ENCODE measurements at places on chromosomes 4 and X.
A peak's percentile ranks its signal among the peaks of the same experiment; 100 is the strongest.

DNA sequence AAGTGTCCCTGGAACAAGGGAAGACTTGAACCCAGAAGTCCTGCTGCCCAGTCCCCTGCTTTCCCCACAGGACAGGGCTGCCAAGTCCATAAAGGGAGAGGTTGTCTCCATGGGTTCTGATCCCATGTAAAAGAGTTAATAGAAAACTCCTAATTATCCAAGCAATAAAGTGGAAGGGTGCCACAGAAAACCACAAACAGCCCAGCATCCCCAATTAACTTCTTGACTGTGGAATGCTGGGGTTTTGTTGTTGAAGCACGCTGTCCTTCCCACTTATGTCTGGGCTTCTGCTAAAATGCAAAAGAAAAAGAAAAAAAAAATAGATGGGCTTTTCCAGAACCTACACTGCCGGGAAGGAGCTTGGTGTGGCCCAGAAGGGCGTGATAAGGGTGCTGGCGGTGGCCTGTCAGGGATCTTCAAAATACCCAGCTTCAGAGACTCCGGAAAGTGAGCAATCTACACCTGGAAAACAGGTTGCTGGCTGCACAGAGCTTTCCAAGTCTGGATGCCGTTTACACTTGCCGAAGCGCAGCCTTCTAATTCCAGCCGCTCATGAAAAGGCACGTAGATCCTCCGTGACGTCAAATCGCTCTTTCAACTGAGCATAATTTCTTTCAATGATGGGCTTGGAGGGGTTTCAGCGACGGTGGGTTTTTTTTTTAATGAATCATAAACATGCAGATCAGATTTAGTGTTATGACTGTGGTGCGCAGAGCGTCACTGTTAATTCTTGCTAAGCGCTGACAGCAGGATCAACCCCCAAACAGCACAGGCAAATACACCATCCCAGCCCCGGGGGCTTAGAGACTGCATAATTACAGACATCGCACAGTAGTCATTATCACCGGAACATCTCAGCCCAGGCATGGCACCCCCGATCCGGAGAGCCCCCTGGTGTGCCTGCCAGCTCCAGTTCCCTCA lies 197.6 kb downstream of the BCOR start:
- no peak for DNase-seq

- no peak for DNase-seq
Observed at GRCh38 chr4:8840816-8841455, 30.7 kb downstream of the HMX1 start.

DNA sequence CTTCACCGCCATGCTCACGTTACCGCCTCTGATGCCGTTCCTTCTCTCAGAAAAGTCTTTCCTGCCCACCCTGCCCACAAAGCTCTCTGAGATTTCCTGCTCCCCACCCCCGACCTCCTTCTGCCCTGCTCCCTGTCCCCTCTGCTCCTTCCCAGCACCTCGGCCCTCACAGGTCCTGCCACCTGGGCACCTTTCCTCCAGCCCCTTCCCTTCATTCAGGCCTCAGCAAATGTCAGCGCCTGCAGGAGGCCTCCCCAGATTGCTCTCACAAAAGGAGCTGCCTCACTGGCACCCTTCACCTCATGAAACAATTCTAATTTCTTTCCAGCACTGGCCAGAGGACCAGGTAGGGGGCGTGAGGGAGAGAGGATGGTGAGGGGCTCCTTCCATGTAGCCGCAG lies 33.6 kb upstream of the MXD4 start:
- no peak for DNase-seq

GRCh38 chrX:73577361-73577760 lies 14.4 kb downstream of the CHIC1 start:
- peak; percentile 63 for DNase-seq

- no peak for DNase-seq
Observed at GRCh38 chrX:37287741-37288444, 61.3 kb upstream of the PRRG1 start.

DNA sequence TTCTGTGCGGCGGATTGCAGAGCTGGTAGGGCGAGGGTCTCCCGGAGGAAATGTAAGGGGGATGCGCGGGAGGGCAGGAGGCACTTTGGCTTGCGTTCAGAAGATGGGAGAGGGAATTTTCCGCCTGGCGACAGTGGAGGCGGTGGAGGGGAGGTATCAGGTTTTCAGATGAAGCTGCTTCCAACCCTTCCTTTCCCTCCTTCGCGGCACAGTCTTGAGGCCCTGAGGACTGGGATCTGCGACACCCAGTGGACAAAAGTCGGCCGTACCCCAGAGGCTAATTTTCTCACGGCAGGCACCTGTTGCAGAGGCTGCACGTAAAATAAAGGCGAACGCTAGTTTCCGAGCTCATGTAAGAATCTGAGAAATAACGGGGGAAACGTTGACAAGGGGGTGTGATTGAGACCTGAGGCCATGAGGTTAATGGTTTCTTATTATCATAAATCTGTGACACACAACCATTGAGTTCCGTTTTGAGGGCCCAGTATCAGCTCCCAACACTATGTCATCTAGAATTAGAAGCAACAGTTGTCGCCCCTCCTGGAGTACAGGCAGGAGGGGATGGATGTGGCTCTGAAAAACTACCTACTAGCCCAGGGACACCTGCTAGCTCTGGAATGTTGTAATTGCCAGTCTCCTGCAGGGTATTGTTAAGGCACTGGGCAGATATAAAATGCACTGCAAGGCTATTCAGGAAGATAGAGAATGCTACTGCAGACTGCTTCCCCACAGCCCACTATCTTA lies 1.1 kb downstream of the ZCCHC18 start:
- peak; percentile 29 for DNase-seq

GRCh38 chr4:1243451-1244080 lies 5.4 kb downstream of the CTBP1 start:
- DNase-seq: no peak

DNA sequence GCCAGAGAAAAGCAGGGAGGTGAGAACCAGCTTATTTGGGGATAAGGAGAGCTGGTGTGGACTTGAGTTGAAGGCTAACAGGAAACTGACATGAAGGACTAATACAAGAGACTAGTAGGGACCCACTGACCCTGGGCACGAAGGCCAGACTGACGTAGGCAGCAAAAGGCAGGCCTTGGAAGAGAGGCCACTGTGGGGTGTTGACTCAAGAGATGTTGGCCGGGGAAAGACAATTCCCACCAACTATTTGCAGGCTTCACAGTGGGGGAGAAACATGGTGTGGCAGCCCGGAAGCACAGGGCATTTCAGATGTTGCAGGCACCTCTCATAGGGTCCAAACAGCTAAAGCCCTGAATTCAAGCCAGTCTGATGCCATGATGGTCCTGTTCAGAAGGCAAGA lies 24.4 kb upstream of the MAP3K15 start:
- no peak for DNase-seq

- no peak for DNase-seq
Observed at GRCh38 chrX:15529165-15529564, 28.6 kb downstream of the BMX start.

- DNase-seq: peak; percentile 43
Observed at GRCh38 chrX:14039344-14039743, 9.7 kb upstream of the GEMIN8 start.

DNA sequence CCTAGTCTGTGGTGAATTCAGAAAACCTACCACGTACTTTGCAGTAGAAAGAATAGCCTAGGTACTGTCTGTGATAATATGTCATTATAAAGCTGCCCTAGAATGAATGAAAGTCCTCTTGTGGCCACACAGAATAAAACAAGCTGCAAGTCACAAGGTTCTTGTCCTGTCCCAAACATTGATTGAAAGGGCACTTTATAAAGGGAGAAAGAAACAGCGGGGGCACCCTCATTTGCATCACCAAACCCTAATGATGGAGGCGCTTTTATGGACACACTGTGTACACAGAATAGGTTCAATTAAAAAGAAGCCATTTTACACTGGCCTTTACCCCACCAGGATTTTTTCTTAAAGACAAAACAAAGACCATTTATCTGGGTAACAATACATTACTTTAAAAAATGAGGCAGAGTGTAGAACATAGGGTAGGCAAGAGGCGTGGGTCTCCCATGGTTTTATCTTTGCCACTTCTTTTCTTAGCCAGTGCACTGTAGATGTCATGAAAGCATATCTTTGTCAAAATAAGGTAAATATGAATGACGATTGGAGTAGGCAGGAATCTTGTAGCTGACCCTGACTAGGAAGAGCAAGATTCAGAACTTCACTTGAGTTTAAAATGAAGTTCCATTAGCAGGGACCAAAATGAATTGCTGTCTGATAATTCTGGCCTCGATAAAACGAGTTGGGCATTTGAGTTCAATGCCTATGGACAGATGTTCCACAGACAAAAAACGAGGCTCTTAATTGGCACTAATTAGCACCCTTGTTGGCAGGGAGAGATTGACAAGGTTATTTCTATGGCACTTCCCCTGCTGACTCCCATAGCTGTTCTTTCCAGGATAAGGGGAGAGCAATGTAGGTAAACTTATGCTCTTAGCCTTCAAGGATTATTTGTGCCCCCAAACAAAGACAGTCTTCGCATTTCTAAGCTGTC lies 365.1 kb downstream of the AFF2 start:
- no peak for DNase-seq

DNA sequence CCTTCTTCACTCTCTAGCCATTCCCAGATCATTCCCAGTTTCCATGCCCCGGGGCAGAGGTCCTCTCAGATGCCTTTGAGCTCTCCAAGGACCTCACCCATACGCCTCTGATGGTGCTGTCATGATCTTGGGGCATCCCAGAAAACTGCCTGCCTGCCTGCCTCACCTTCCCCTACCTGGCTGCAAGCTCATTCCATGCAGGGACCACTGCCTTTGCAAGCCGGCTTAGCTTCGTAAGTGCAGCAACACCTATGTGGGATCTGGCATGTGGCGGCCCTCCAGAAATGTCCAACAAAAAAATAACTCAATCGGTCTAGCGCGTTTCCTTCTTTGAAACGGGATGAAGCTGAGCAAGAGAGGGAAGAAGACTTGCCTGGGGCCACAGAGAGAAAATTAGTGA lies 53.0 kb downstream of the C4orf50 start:
- no peak for DNase-seq

GRCh38 chr4:38075370-38076152 lies 115.4 kb downstream of the PTTG2 start:
- no peak for DNase-seq

GRCh38 chr4:102530986-102531385 lies 29.8 kb downstream of the NFKB1 start:
- DNase-seq: no peak

- no peak for DNase-seq
Observed at GRCh38 chr4:136581119-136581518, 951.2 kb downstream of the PCDH18 start.

- peak; percentile 91 for DNase-seq
Observed at GRCh38 chr4:8547108-8547911, 32.9 kb upstream of the GPR78 start.

GRCh38 chr4:157035471-157035870 lies 40.5 kb upstream of the GLRB start:
- DNase-seq: no peak

- peak; percentile 35 for DNase-seq
Observed at GRCh38 chrX:45719751-45720501, 519.2 kb upstream of the DIPK2B start.

DNA sequence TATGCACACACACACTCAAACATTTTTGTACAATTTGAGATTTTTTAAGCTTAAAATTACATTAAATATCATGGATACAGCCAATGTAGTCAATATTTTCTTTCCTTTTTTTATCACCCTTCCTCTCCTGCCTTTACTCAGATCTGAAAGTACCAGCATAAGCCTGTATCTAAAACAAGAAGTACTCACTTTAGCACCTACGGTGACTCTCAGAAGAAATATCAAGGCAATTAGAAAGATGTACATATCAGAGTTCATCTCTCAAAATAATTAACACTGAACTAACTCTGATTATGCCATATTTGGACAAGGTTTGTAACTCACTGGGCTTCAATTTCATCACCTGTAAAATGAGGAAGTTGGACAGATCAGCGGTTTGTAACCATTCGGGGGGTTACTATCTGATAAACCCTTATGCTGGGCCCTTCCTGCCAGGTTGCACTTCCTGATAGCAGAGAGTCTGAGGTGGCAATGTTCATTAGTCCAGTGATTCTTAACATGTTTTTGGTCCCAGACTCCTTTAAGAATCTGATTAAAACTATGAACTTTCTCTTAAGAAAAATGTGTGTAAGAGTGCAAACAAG lies 5.7 kb upstream of the GPR174 start:
- DNase-seq: no peak

GRCh38 chrX:40164751-40165150 lies 67.0 kb upstream of the BCOR start:
- no peak for DNase-seq

DNA sequence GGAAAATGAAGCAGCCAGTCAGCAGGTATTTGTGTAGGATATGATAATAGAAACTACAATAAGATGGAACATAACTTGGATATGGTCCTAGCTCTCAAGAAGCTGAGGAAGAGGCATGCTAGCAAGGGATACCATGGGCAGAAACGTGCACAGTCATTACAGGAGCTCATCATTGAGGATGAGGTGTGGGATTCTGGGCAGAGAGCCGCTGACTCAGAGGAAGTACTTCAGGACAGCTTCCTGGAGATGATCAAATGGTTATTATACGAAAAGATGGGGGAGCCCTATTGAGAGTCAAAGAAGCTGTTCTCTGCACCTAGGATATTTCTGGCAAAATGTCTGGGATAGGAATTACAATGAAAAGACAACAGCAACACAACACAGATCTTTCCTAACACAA lies 116.0 kb upstream of the PDE5A start:
- peak; percentile 40 for DNase-seq

- DNase-seq: no peak
Observed at GRCh38 chr4:27182211-27182610, 321.6 kb downstream of the STIM2 start.

All from A172 (cell line).